Stimulated activated CD4-positive, alpha-beta T cell treated with anti-CD3 and anti-CD28 coated beads, Interleukin-12 subunit alpha, Interleukin-12 subunit beta, amount 100 ng/mL, for 4 hours (primary cell): ENCODE measurements at places on chromosomes 13 and 19.

- no peak for DNase-seq
These were observed 556.3 kb upstream of the ARGLU1 start for GRCh38 chr13:107124129-107124718.

DNA sequence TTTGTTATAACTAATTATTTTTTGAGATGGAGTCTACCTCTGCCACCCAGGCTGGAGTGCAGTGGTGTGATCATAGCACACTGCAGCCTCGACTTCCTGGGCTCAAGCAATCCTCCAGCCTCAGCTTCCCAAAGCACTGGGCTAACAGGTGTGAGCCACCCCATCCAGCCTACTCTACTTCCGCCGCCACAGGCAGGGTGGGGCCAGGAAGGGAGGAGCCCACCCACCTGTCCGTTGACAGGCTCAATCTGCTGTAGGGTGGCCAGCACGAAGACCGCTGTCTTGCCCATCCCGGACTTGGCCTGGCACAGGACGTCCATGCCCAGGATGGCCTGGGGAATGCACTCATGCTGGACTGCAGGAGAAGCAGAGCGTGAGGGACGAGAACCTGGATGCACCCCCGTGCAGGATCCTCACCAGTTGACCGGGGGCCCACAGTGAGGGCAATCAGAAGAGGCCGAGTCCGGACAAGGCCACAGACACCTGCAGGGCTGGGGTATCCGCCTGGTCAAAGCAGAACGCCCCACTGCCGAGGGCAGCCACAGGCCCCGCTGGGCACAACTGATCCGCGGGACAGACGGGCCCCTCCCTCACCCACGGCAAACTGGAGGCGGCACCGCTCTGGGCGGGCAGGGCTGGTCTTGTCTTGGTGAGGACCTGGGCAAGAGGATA lies 6.7 kb downstream of the DDX39A start:
- DNase-seq: no peak

DNA sequence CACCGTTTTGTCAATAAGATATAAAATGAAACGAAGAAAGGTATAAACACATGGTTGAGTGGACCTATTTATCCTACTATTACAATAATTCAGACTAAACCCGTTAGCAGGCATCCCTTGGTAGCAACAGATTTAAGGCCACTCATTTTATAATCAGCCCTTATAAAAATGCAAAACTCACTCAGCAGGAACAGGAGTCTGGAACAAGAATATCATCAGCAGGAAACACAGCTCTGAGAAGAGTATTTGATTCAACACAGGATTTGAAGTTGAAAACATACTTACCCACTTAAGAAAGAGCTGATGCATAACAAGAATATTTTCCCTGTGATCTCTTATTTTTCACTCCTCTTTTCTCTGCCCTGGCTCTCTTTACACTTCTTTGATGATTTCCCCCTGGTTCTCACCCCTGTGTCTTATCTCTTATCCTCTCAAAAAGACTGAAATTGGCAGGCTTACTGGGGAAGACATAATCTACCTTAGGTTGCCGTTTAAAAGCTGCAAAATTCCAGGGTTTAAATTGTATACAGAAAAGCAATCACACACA lies 1722.7 kb downstream of the SLITRK5 start:
- DNase-seq: no peak

GRCh38 chr13:85864963-85865530 lies 65.8 kb upstream of the SLITRK6 start:
- DNase-seq: no peak

GRCh38 chr19:41575998-41576397 lies at the start of gene CEACAM21:
Gene CEACAM21 (plus strand): TSS chr19:41576166. CDS start chr19:41576275, 109 bp downstream.
- DNase-seq: peak; percentile 49

- DNase-seq: no peak
These were observed 1034.8 kb downstream of the PCDH17 start for GRCh38 chr13:58666331-58666730.

GRCh38 chr13:45564133-45564776 lies 51.3 kb downstream of the ERICH6B start:
- no peak for DNase-seq

- DNase-seq: no peak
These were observed 2.3 kb downstream of the DDX39A start for GRCh38 chr19:14416817-14417231.
